RPMI7951 (cell line): ENCODE measurements at places on chromosomes 5 and 9. TPM values are rescaled to one million over a fixed set of nuclear protein-coding genes. Genes with fewer than 3 reads are reported as not detected.

SLC25A48 gene
- not detected in 2 replicates for total RNA-seq

SYK gene
- total RNA-seq: not detected in 2 replicates

DEPDC1B gene
- 24.0 and 28.5 TPM in 2 replicates for total RNA-seq

DNA sequence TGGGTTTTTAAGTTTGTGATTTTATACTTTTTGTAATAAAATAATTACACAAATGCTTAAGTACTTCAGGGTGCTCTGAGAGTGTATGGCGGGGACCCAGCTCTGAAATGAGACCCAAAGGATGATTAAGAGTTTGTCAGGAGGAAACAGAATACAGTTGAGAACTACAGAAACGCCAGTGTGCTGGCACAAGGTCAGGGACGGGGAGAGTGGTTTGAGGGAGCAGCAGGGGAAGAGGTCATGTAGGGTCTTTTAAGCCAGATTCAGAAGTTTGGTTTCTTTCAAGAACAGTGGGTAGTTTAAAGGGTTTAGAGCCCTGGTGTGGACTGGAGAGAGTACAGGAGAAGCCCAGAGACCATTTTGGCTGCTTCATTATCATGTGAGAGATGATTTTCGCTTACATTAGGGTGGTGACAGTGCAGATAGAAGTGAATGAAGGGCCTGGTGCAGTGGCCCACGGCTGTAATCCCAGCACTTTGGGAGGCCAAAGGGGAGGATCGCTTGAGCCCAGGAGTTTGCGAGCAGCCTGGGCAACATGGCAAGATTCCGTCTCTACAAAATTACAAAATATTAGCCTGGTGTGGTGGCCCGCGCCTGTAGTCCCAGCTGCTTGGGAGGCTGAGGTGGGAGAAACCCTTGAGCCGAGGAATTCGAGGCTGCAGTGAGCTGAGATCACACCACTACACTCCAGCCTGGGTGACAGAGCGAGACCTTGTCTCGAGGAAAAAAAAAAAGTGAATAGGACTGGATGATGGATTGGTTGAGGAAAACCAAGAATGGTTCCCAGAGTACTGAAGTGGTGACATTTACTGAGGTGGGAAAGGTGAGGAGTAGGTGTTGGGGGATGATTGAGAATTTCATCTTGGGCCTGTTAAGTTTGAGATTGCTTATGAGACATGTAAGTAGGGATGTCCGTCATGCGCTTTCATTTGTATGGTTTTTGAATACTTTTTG is 1.4 kb upstream of the ETF1 start:
- DNase-seq: peak; percentile 29

- no peak for DNase-seq
These were observed 72.1 kb downstream of the RAI14 start for GRCh38 chr5:34728236-34728635.

- no peak for DNase-seq
These were observed 240.6 kb downstream of the EFNA5 start for GRCh38 chr5:107430071-107430625.

GRCh38 chr5:172005708-172006320 is 624 bp downstream of the FBXW11 start:
- no peak for DNase-seq

- no peak for DNase-seq
These were observed 155.3 kb upstream of the PPP1R26 start for GRCh38 chr9:135324329-135324728.

- DNase-seq: no peak
These were observed 333.7 kb downstream of the CWC27 start for GRCh38 chr5:65102371-65102975.

GRCh38 chr9:107389617-107390071 is 99.9 kb downstream of the KLF4 start:
- no peak for DNase-seq
